ENCODE measurements at places on chromosomes 12 and 14.
A peak's percentile ranks its signal among the peaks of the same experiment; 100 is the strongest.

GRCh38 chr12:52745554-52745953 lies 31.6 kb downstream of the KRT76 start:
- no peak for DNase-seq

DNA sequence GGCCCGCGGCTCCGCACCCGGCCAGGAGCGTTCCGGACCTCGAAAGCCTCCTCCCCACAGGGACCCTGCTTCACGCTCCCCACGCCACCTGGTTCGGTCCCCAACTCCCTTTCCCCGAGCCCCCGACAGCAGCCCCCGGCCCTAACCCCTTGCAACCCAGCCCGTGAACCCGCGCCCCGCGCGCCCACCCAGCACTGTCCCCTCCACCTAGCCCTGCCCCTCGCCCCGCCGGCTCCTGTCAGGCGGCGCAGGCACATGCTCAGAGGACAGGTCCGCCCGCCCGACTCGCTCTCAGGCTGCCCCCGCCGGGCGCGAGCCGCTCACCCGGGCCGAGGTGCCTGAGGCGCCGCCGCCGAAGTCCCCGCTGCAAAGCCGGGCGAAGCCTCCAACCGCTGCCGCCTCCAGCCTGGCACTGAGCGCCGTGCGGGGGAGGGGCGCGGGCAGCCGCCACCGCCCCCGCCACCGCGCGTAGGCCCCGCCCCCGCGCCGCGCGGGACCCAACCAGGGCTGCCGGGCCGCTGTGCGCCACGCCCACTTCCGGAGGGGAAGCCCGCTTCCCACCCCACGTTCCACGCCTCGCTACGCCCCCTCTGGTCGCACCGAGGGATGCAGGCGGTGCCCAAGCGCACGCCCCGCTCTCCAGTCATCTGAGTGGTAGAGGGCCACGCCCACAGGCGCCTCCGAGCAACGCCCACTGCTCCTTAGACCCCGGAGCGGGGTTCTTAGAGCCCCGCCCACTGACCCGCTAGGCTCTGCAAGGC lies at the start of gene CORO1C:
TSS of gene CORO1C (minus strand) at position 414 of the 761 bp plus-strand sequence. CDS start 30,200 bp downstream, outside the sequence.
- peak; percentile 96 for DNase-seq

- no peak for DNase-seq
Measured at GRCh38 chr12:10097521-10097920, 1.3 kb downstream of the CLEC1A start.

GRCh38 chr14:78319406-78319805 lies 149.2 kb downstream of the NRXN3 start:
- no peak for DNase-seq

DNA sequence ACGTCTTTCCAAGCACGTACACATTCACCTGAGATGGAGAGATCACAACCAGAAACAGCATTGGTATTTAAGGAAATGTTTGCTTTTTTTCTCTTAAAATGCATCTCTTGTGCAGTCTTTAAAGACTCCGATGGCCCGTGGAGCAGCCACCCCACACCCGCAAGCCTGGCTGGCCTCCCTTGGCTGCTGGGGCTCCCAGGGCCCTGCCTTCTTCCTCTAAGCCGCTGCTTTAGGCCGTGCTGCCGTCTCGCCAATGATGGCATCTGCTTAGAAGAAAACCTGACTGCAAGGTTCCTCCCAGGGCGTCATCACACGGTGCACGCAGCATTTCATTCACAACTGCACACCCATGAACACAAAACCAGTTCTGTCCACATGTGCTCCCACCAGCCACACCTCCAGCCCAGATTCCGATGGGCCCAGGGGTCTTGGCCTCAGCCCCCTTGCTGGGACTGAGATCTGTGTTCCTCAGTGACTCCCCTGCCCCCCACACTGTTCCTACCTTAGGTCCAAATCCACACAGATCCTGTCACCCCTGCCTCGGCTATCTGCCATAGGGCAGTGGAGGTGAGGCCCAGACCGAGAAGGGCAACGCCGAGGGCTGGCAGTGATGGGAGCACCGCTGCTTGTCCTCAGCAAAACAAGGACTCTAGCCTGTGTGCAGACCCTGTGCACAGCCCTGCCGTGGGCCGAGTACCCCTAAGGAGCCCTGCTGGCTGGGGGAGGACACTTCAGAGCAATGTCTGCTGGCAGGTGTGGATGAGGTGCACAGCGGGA lies 4.4 kb downstream of the BTBD6 start:
- DNase-seq, result no peak

DNA sequence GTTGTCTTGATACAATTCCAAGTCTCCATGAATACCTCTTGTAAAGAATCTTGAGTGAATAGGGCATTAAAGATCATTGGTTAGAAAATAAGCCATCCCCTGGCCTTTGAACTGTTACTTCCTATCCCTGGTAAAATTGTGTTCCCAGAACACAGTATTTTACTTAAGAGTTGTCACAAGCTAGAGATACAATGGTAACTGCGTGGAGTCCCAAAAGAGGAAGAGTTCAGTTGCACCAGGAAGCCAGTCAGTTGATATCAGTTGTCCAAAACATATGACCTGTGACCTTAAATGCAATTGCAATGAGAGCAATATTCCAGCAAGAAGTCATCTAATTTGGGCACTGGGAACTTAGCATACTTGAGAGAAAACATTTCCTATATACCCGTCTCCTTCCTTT lies 117.3 kb downstream of the NEDD1 start:
- DNase-seq, result no peak

DNA sequence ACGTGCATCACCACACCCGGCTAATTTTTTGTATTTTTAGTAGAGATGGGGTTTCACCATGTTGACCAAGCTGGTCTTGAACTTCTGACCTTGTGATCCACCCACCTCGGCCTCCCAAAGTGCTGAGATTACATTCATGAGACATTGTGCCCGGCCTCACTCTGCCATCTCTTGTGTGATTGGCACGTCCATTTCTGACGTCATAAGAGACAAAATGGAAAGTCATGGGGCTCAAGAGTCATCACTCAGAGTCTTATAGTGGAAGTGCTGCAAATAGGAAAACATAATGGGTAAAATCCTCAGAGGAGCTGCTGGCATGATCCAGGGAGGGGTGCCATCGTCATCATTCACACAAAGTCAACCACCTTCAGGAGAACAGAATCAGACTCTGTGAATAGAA lies 54.2 kb upstream of the GPATCH2L start:
- no peak for DNase-seq

DNA sequence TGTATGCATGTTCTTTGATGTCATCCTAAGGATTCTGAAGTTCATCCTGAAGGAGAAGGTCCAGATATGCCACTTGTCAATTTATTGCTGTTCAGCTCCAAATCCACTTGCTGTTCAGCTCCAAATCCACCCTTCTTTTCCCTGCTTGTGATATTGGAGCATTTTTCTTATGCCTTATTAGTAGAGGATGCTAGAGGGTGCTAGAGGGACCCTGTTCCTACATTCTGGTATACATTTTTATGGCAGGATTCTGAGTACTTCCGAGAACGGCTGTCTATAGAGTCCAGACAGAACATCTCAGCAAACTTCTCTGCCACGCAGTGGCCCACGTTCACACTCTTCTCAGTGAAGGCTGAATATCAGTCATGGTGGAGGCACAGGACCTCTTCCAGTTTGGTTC lies 406.7 kb downstream of the NOVA1 start:
- DNase-seq, result peak; percentile 44

DNA sequence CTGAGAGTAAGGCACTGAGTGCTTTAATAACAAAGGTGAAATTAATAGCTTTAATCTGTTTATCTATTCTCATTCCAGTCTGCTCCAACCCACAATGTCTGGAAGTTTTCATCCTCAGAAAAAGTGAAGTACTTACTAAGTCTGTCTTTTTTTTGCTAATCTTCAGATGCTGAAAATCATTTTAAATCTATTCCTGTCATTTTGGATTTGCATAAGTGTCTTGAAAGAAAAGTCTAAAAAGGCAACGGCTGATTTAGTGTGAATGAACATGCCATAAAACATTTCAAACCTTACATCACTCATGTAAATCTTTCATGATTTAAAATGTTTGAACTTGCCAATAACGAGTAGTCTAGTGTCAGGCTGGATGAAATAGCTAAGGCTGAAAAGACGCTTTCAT lies 685.6 kb downstream of the RPS29 start:
- peak; percentile 18 for DNase-seq

- no peak for DNase-seq
Measured at GRCh38 chr12:78146365-78146772, 315.7 kb downstream of the NAV3 start.
